Type B pancreatic cell (in vitro differentiated cells): ENCODE measurements at places on chromosomes 2 and 18. TPM values are rescaled to one million over a fixed set of nuclear protein-coding genes. Genes with fewer than 3 reads are reported as not detected.

FOSL2 gene
- total RNA-seq = 42.1 and 100 TPM in 2 replicates

C2orf72 gene
- 9.9 and 16.7 TPM in 2 replicates for total RNA-seq

PSMA8 gene
- 0.14 TPM in 1 of 2 replicates, not detected in the other for total RNA-seq

NETO1 gene
- 7.0 and 13.3 TPM in 2 replicates for total RNA-seq

C1QL2 gene
- total RNA-seq = 1.1 and 1.8 TPM in 2 replicates

DNA sequence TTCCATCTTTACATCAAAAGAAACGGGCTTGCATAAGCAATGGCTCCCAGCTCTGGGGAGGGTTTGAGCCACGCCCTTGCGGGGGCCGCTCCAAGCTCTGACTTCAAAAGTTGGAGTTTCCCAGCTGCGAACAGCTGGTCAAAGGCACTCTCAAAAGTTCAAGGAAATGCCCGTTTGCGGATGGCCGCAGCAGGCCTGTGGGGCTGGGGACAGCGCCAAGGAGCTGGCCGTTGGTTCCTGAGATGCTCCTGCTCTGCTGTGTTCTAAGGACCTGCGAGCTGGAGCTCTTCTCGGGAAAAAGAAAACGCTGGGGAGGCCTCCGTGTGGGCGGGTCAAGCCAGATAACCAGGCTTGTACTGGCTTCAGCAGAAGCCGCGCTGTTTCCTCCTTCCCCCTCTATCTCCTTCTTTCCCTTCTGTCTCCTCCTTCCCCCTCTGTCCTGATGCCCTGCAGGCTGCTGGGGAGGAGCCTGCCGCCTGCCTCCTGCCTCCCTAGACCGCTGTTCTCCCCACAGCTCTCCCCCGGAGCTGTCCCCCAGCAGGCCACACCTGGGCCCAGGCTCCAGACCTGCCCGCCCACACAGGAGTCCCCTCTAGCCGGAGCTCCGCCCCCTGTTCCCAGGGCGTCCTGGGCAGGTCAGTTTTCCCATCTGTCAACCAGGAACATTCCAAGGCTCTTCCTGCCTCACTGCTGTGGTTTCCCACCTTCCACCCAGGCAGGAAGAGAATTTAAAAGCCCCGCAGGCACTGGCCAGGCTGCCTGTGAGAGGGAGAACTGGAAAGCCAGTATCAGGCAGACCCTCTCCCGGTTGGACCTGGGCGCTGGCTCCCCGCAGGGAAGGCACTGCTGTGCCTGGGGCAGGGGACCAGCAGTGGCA is 14.1 kb downstream of the KLF11 start:
- DNase-seq = no peak

DNA sequence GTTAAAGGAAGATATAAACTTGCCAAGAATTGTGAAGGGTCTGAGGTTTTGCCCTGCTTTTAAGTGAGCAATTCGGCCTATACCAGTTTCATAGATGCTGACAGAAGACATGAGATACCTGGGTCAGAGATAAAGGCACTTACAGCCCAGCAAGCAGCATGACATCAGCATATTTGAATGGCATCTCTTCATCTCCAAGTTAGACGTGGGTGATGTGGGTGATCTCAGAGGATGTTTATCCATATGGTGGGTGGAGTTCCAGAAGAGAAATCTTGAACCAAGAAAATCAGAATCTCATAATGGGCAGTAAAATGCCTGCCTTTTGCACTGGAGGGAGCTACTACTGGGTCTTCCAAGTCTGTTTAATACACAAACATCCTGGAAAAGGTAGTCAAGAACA is 44.7 kb downstream of the GYPC start:
- no peak for DNase-seq

GRCh38 chr18:48879008-48879431 is 71.7 kb downstream of the SMAD7 start:
- no peak for DNase-seq

GRCh38 chr2:55225481-55226020 is 6.5 kb downstream of the CLHC1 start:
- no peak for DNase-seq

DNA sequence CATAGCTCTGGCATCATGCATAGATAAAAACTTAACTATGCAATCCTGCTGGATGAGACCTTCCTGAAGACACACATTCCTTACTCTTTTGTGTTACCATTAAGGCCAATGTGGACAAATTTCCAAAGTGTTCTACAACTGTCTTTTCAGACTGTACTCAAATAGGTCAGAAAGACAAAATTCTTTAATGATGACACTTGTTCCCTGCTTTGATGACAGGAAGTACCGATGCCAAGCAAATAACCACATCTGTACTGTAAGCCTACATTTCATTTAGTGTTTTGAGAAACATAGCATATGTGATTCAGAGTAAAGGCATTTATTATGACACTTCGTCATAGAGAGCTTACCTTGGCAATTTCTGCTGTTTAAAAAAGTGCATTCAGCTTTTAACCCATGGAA is 55.0 kb downstream of the PMAIP1 start:
- no peak for DNase-seq

GRCh38 chr2:101204400-101205115 is 48.1 kb upstream of the CNOT11 start:
- DNase-seq = no peak
